ENCODE measurements at places on chromosomes 7 and 10. TPM values are rescaled to one million over a fixed set of nuclear protein-coding genes. Genes with fewer than 3 reads are reported as not detected.

DEPP1 gene
- 50.4 TPM for total RNA-seq

ZNF727 gene
- total RNA-seq, result 0.15 TPM

SPDYE9 gene
- not detected for total RNA-seq

PLA2G12B gene
- total RNA-seq, result not detected

ADAP1 gene
- total RNA-seq, result 2.3 TPM

MDFIC gene
- total RNA-seq, result 22.5 TPM

LRRD1 gene
- under 0.01 TPM for total RNA-seq

AQP1 gene
- 22.2 TPM for total RNA-seq

OR2F2 gene
- not detected for total RNA-seq

TRA2A gene
- 25.2 TPM for total RNA-seq

FKBP6 gene
- total RNA-seq, result not detected

COL13A1 gene
- 4.0 TPM for total RNA-seq

PRLHR gene
- not detected for total RNA-seq

MYH16 gene
- 0.08 TPM for total RNA-seq

AGAP9 gene
- 1.4 TPM for total RNA-seq

AVPI1 gene
- total RNA-seq, result 21.1 TPM

CDC123 gene
- 168 TPM for total RNA-seq

EN2 gene
- total RNA-seq, result under 0.01 TPM

HOGA1 gene
- total RNA-seq, result 0.75 TPM

STEAP1B gene
- 7.3 TPM for total RNA-seq

OPN4 gene
- total RNA-seq, result not detected

LHFPL3 gene
- not detected for total RNA-seq

PHYH gene
- total RNA-seq, result 16.7 TPM

STAMBPL1 gene
- total RNA-seq, result 8.3 TPM

AMZ1 gene
- 0.70 TPM for total RNA-seq

CPEB3 gene
- 0.68 TPM for total RNA-seq

GJD4 gene
- total RNA-seq, result not detected

NRBF2 gene
- 15.6 TPM for total RNA-seq

TUBAL3 gene
- not detected for total RNA-seq

MCM10 gene
- 0.35 TPM for total RNA-seq

PNLIP gene
- not detected for total RNA-seq

KCP gene
- total RNA-seq, result 0.94 TPM

HILPDA gene
- 10.2 TPM for total RNA-seq
